MM.1S (cell line): ENCODE measurements at places on chromosomes 12 and 14.

- DNase-seq = no peak
Measured at GRCh38 chr14:22450266-22450665, 138.8 kb downstream of the DAD1 start.

GRCh38 chr12:13472690-13473089, 276.2 kb downstream of the EMP1 start:
- DNase-seq = peak; percentile 76

DNA sequence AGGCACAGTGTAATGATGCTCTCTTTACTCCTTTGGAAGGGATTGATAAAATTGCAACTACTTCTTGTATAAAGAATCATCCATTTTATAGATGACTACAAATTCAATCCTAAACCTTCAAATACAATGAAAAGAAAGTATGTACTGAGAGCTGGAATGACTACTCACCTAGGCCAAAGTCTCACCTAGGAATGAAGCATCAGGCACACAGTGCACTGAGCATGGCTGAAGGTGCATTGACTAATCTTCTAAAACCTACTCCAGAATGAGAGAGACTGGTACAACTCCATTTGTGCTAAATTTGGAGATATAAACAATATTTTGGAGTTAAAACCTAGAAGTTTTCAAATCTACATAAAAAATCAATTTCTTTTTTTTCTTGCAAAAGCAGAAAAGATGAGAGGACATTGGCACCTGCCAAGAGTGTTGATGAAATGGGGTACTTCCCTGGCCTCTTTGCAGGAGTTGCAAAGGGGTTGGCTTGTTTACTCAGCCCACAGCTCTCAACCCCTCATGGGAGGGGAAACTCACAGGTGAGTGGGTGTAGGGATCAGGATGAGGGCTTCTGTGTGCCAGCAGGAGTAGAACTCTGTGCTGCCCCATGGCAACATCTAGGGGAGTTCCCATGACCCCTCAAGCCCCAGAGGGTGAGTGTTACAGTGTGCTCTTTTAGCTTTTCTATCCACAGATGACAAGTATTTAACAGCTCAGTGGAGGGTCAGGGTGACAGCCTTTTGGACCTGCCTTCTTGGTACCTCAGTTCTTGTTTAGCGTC, 31.3 kb downstream of the CLECL1 start:
- no peak for DNase-seq

DNA sequence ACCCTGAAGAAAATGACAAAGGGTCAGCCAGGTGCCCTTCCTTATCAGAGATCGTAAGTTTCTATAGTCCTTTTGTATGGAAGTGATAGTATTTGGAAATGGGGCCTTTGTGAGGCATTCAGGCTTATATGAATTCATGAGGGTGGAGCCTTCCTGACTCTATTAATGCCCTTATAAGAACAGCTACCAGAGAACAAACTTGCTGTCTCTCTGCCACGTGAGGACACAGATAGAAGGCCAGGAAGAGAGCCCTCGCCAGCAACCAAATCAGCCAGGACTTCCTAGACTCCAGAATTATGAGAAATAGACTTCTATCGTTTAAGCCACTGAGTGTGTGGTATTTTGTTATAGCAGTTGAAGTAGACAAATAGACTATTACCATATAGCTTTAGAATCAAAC, 36.7 kb downstream of the TRMT5 start:
- DNase-seq = no peak

- DNase-seq = no peak
Measured at GRCh38 chr12:97452839-97453238, 9.8 kb upstream of the RMST start.

DNA sequence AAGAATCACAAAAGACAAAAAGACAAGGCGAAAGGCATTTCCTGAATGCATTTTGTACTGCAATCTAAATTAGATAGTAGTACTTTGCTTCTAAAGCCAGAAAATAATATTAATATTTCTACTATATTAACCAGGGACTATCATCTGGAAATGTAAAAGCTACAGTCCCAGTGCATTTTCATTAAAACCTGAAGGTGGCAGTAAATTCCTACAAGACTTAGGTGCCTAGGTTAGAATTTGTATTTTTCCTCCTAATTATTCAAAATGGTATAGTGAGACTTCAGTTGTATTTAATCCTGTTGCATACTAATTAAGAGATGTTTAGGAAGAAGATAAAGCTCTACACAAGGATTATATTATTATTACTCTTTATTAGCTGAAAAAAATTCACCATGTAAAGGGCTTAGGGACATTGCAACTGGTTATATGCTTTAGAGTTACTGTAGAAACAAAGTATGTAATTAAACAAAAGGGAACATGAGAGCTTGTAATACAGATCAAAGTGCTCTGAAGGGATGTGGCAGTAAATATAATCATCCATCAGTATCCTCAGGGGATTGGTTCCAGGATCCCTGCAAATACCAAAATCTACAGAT, 53.6 kb downstream of the BRMS1L start:
- DNase-seq = no peak

GRCh38 chr14:52023518-52023917, 34.2 kb downstream of the RTRAF start:
- DNase-seq = no peak

DNA sequence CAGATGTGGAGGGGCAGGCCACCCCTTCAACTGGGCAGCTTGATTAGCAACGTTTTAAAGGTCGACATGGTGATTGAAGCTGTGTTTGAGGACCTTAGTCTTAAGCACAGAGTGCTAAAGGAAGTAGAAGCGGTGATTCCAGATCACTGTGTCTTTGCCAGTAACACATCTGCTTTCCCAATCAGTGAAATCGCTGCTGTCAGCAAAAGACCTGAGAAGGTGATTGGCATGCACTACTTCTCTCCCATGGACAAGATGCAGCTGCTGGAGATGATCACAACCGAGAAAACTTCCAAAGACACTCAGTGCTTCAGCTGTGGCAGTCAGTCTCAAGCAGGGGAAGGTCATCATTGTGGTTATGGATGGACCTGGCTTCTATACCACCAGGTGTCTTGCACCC, 23.9 kb upstream of the AICDA start:
- no peak for DNase-seq

DNA sequence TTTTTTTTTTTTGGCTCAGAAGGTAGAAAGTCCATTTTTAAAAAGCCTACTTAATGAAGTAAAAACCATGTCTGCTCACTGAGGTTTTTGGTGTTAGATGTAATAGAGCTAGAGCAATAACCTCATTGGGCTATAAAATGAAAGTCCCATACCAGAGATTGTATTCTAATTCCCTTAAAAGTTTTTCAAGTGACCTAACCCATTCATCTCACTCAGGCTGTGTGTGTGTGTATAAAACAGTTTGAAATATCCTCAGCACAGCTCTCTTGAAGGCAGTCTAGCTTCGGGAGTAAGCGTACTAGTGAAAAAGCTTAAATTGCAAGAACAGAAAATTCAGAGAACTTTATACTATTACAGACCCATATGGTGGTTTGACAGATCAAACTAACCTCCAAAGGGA, 313.8 kb downstream of the CEP128 start:
- DNase-seq = no peak

DNA sequence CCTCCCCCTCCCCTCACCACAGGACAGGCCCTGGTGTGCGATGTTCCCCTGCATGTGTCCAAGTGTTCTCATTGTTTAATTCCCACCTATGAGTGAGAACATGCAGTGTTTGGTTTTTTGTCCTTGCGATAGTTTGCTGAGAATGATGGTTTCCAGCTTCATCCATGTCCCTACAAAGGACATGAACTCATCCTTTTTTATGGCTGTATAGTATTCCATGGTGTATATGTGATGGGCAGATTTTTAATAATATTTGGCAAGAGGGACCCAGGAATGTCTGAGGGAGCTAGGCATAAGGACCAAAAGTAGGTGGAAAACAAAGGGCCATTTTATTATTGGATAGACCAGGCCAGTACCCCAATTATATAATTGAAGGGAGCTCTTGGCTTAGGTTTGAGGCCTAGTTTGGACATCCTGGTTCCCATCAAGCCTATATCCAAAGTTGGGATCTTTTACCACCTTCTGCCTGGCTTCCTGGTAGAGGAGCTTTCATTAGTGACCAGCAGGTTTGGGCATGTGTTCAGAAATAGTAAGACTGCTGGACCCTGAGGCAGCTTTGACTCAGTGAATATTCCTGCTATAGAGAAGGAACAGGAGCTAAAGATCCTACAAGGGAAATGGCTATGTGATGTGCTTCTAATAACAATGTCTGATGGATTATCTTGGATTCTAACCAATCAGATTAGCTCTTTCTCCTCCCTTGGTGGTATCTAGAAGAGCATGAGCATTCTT, 76.0 kb downstream of the CAND1 start:
- DNase-seq = no peak

DNA sequence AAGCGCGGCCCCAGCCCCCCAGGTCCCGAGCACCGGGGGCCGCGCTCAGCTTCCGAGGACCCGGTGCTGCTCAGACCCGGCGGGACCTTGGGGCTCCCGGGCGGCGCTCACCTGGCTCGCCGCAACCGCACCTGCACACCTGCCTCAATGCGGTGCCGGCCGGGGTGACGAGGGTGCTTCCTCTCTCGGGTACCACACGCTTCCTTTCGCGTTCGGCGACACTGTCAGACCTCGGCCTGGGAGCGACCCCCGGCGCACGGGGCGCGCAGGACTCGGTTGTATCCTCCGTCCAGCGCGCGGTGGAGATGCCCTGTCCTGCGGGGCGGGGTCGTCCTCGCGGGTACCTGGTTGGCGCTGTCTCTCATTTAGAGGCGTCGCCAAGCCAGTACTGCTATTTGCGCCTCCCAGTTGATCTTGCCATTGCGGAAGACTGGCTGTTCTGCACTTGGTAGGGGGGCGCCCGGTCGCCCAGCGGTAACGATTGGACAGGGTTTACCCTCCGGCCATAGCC, 718 bp downstream of the PACS2 start:
- peak; percentile 42 for DNase-seq

GRCh38 chr12:13179211-13180074, 17.1 kb upstream of the EMP1 start:
- peak; percentile 96 for DNase-seq

DNA sequence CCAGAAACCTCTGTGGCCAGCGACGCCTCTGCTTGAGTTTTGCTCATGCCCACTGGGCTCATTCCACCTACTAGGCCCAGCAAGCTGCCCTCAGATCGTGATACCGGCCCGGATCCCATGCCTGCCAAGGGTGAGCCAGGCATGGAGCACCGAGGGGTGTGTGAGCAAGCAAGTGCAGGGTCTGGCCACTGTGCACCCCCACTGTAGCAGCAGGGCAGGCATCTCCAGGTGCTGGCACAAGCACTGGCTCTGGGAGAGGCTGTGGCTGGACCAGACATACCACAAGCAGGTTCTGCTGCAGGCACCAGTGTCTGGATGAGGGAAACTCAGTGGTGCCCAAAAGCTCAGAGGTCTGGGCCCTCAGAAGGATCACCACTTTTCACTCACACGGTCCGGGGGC, 20.6 kb downstream of the FAM186A start:
- no peak for DNase-seq

DNA sequence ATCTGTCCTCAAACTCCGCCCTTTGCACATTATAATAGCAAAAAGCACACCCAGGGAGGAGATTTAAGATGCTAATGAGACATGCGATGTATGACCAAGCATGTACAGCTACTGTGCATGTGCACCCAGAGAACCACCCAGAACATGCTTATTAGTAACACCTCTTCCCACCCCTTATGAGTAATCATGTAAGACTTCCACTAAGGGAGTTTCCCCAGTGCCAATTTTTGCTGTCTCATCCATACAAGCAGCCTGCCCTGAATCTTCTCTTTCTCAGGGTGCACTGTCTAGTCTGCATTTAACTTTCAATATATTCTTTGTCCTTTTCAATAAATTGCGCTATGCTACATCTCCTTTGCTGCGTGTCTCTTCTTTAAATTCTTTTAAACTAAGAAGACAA, 830.0 kb upstream of the NOVA1 start:
- DNase-seq = no peak

DNA sequence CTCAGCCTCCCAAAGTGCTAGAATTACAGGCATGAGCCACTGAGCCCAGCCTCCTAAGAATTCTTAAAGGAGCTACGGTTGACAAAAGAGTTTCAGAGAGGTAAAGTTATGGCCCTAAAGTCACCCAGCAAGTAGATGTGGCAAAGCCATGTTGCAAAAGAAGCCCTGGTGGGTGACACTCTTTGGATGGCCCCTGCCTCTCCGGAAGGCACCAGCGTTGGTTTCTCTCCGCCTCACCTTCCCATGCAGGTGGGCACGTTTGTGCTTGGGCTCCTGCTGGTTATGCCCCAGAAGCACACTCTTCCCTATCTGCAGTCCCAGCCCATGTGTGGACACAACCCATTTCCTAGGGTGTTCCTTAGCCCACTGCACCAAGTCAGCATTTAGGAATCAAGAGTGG, 9.5 kb upstream of the SERPINA3 start:
- no peak for DNase-seq

DNA sequence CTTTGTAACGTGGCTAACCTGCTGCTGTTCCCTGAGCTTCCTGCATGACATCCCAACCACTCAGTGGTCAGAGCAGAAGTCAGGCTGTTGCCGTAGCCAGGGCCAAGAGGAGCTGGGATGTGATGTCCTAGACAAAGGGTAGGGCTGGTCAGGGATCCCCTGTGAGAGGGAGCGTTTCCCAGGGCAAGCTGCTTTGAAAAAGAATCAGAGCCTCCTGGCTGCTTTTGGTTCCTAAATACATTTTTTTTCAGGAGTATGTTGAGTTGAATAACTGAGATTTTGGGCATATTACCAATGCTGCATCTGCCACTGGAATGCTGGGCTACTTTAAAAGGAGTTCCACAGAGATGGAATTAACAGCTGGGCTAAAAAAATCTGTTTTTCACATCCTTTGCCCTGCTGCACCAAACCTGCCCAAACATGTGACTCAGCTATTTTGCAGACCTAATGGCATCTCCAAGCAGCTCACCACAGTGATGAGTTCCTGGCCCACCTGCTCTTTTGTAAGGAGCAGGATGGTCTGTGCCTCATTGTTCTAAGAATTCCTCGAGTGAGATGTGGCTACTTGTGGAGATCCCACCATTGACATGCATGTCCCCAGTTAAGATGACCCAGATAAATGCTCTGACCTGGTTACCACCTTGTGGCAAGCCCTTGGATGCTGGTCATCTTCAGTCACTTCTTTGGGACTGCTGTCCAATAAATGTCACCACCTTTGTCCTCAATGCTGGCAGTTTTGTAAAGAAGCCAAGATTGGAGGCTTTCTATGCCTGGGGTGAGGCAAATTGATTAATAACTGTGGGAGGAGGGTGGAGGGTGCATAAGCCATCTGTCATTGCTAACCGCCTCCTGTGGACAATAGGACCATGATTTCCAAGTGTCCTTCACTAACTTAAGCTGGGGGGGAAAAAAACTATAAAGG, 24.1 kb downstream of the ANKRD13A start:
- DNase-seq = no peak

DNA sequence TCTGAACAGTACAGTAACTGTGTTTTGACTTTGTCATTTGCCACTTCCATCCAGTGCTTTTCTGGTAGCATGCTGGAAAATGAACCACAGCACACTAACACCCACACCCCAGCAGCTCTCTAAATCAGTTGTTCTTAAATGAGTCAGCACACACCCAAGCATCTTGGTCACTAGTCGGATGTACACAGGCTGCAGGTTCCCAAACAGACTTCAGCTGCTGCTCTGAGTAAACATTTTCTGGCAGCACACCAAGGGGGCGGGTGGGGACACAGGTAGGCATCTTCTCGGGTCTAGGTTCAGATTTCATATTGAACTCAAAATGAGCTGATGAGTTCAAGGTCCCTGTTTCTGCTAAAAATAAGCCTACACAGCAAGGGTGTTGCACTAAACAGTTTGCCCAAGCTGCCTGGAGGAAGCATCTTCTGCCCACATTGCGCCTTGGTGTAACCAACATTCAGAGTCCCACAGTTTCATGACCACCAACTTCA, 39.8 kb downstream of the IFNG start:
- DNase-seq = peak; percentile 51
